ENCODE measurements at places on chromosomes 3 and 15.

DNA sequence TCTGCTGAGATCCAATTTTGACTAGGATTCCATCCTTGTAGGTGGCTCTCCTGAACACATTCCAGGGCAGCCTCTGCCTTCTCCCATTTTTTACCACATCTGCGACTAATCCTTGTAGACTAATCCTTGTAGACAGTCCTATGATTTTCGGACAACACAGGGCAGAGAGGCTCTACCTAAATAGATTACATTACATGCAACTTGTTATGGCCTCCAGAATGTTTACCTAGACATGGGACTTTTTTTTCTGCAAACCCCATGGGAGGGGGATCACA lies 239.3 kb upstream of the WNT5A start:
- DNase-seq = no peak

DNA sequence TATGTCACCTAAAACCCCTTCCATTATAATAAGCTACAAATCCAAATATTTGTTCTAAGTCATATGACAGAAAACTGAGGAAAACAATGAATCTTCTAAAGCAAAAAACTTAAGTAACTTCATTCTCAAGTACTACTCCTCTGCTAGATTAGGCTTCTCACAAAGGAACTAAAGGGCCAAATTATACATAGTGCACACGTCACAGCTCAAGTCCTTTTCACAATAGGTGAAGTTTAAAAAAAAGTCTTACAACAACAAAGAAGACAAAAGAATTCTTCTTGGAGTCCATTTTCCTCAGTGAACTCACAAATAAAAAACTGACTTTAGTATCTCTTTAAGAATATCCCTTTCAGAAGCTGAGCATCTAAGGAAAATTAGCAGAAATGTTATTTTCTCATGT lies 479.9 kb downstream of the MAGI1 start:
- DNase-seq = no peak

DNA sequence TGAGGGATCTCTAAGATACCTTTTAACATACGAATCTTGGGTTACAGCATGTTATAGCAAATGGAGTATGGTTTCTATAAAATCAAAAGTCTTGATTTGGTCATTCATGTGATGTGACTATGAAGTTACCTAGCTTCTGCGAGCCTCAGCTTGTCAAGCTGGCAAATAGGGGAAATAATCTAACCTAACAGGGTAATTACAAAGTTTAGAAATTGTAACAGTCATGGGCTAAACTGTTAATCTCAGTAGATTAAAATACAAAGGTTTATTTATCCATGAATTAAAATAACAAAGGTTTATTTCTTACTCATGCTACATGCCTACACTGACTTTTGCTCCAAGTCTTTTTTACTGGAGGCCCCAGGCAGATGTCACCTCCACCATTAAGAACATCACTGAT lies 359.1 kb downstream of the CLSTN2 start:
- DNase-seq = no peak

GRCh38 chr3:43496740-43497375 lies 125.0 kb downstream of the ANO10 start:
- DNase-seq = no peak

GRCh38 chr15:47027322-47027946 lies 689.9 kb upstream of the SEMA6D start:
- DNase-seq = no peak

DNA sequence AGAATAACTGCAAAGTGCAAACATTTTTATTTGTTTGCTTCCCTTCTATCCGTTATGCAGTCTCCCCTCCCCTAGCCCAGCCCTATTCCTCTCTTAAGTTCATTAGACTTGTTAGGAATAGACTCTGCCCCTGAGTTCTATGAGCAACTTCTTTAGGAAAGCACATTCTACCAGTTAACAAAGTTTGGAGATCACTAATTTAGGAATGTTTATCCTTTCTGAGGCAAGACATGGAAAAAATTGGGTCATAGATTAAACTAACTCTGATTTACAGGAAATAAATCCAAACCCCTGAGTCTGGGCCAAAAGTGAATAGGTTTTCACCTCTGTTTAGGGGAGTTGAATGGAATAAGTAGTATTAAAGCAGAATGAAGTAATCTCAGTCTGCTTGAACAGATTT lies 34.4 kb downstream of the C3orf80 start:
- no peak for DNase-seq

- DNase-seq = no peak
These were observed 12.0 kb upstream of the NMNAT3 start for GRCh38 chr3:139689708-139690228.

DNA sequence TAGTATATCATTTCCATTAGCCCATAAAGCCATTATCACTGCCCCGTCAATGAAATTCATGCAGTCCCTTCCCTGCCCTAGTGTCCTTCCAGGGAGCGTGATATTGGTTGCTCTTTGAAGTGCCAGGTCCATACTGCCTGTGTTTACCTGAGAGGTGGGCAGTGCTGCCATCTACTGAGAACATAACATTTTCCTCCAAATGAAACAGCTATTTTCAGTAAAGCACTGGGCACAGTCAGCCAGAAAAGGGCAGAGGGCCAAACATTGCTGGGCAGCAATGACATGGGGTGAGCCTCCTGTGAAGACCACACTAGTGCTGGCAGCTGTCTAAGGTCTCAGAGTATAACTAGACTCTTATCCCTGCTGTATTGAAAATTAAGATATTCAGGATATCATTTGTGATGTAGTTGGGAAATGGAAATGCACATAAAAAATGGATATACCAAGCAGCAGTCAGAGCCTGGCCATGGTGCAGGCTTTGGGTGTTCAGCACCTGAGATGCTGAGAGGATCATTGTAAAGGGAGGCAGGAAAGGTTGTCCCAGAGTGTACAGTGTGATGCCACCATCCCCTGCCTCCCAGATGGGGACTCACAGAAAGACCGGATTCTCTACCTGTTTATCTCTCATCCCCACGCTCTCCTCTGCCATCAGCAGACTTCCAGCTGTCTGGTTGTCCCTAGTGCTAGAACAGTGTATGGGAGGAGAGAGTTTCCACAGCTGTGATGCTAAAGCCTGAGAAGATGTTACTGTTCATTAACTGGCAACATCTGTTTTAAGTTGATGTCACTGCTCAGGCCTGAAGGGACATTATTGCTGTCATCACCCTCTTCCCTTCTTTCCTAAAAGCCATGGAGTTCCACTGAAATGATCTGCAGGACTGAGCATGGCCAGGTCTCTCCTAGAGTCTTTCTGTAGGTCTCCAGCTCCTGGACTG lies 108.8 kb downstream of the ARNT2 start:
- no peak for DNase-seq

GRCh38 chr3:82790307-82791097 lies 1029.1 kb upstream of the GBE1 start:
- no peak for DNase-seq

DNA sequence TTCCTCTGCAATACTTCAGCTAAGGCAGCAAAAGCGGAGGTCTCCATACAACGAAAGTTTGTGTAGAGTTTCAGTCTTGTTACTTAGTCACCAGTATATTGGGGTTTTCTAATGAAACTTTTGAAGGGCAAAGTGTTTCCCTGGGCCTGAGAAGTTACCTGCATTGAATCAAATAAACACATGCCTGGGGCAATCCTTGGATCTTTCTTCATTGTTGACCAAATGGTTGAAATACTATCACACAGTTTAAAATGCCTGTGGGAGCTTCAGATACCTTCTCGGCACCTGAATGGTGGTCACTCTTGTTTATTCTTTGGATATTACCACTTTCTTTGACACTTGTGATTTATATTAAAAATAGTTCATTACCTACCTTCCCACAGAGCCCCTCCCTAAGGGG lies 988 bp upstream of the CHSY1 start:
- no peak for DNase-seq

DNA sequence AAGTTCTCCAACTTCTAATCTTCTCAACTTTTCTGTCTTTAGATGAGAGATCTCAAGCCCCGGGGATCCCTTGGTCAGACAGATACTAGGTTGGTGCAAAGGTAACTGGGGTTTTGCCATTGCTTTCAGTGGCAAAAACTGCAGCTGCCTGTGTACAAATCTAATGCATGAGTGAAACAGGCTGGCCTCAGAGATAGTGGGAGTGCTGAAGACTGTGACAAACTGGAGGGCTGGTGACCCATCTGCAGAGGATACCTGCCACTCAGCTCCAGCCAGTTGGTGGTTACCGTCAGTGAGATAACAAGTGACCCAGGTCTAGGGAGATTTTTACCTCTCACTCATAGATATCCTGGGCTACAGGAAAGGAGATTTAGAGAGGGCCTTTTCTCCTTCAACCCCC lies 85.7 kb downstream of the RYR3 start:
- no peak for DNase-seq

GRCh38 chr3:139299261-139300132 lies 44.3 kb upstream of the MRPS22 start:
- DNase-seq = no peak

GRCh38 chr3:171765511-171765887 lies 44.8 kb downstream of the PLD1 start:
- no peak for DNase-seq

DNA sequence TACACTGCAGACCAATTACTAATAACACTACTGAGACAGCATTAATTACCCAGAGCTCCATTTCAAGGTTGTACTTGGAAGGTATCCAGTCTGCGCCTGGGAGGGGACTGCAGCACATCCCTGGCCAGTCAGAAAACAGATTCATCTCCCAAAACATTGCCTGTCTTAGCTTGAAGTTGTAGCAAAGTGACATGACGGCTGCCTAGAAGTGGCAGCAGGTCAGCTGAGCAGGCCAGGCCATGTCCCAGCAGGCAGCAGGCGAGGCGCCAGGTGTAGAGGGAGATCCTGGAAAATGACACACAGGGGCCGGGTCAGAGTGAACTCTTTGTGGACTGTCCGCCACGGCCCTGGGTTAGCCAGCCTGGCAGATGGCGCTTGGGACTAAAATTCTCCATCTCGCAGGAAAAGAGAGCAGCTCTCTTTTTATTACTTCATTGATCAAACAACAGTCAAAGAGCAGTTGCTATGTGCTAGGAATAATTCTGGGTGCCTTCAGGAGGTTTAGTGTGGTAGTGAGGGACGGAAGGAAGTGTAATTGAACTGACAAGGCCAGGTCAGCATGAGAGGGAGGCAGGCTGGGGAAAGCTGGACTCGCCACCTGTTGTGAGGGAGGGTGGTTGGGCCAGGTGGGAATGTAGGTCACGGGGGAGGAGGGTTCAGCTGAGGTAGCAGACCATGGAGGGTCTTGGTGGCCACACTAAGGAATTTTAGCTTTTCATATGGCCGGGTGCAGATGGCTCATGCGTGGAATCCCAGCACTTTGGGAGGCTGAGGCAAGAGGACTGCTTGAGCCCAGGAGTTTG lies 1.3 kb upstream of the MAP6D1 start:
- no peak for DNase-seq

GRCh38 chr15:100099976-100100375 lies 241.8 kb downstream of the ADAMTS17 start:
- DNase-seq = no peak

DNA sequence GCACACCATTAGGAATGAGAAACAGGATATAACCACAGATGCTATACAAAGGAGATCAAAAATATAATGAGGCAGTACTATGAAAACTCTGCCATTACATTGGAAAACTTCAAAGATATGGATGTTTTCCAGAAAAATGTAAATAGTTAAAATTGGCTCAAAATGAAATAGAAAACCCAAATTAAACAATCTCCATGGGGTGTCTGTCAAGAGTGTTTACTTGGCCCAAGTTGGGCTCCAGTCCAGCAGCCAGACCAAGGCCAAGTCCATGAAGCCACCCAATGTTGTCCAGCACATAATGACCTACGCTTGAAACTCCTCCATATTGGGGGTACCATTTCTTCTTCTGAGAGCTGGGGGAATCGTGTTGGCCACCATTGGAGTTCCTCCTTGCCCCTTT lies 37.1 kb downstream of the CTXND1 start:
- no peak for DNase-seq

GRCh38 chr3:125119752-125120378 lies 64.1 kb upstream of the HEG1 start:
- DNase-seq = peak; percentile 42

DNA sequence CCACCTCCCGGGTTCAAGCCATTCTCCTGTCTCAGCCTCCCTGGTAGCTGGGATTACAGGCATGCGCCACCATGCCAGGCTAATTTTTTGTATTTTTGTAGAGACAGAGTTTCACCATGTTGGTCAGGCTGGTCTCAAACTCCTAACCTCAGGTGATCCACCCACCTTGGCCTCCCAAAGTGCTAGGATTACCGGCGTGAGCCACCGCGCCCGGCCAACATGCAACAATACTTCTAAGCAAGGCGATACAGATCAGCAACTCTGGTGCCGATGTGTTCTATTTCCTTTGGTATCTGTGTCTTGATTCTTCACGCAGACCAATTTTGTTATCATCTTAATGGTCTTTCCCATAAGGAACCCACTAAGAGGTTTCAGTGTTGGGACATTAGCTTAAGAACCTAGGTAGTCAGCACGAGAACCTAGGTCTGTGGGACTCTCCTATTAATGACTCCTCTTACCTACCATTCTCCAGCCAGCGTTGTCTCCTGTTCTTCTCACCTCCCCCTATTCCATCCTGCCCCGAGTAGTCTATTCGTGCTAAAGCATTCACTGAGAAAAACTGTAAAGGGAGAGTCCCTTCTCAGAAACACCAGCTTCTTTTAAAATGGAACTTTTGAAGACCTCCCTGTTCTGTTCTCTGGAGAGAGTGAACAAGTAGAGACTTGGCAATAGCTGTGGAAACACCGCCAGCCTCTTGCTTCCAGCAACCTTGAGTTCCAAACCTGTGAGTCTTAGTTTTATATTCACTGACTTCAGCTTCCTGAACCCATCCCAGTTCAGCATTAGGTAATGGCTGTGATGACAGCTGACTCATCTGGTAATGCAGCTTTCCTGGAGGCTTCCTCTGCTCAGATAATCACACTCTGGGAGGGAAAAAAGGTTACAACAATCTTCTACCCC lies 61.2 kb downstream of the TSC22D2 start:
- no peak for DNase-seq

DNA sequence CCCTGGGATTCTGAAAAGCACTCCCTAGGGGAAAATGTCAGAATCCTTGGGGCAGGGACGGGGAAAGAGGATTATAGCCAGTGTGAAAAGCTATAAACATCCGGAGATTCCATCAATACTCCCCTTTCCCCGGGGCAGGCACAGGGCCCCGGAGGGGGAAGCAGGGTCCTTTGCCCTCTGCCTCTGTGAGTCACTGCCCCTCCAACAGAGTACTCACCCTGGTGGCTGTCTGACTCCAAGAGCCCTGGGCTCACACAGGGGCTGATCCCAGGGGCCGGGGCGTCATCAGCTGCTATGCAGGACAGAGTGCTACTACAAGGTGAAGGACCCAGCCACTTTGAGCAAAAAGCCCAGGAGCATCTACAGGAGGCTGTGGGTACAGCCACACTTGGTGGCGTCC lies 133.0 kb upstream of the PRR20G start:
- DNase-seq = no peak

GRCh38 chr15:41971089-41971894 lies 1.1 kb downstream of the EHD4 start:
- DNase-seq = peak; percentile 87

GRCh38 chr3:152019508-152019907 lies 146.1 kb downstream of the SUCNR1 start:
- no peak for DNase-seq
